ENCODE measurements at places on chromosomes 7 and 10.

- no peak for DNase-seq
These were observed 131.7 kb upstream of the EEPD1 start for GRCh38 chr7:36021367-36021766.

DNA sequence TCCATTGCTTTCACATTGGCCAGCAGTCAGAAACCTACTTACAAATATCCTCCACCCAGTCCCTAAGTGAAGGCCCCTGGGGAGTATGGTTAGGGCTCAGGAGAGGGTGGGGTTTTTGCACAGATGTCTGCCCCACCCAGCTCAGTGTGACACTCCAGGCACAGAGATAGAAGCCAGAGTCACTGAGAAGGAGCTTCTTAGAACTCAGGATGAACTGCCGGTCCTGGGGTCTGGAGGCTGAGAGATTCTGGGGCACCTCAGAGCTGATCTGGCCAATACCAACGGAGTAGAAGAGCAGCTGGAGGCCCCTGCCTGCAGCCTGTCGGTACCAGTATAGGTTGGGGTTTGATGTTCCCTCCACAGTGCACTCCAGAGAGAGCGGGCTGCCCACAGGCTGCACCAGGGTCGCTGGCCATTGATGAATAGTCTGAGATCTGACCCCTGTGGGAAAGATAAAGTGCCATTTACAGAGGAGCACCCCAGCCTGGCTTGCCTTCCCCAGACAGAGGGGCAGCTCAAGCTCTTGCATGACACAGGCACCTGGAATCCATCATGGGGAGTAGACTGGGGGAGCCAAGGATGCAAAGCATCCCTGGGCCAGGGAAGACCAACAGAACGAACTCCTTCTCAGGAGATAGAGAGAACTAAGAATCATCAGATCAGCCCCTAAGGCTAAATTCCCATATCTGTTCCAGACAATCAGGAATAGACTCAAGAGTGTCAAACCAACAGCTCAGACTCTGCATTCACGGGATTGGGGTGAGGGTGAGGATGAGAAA, 41.9 kb downstream of the PRSS2 start:
- no peak for DNase-seq

- DNase-seq, result no peak
These were observed 13.9 kb upstream of the ANTXRL start for GRCh38 chr10:46272863-46273415.

DNA sequence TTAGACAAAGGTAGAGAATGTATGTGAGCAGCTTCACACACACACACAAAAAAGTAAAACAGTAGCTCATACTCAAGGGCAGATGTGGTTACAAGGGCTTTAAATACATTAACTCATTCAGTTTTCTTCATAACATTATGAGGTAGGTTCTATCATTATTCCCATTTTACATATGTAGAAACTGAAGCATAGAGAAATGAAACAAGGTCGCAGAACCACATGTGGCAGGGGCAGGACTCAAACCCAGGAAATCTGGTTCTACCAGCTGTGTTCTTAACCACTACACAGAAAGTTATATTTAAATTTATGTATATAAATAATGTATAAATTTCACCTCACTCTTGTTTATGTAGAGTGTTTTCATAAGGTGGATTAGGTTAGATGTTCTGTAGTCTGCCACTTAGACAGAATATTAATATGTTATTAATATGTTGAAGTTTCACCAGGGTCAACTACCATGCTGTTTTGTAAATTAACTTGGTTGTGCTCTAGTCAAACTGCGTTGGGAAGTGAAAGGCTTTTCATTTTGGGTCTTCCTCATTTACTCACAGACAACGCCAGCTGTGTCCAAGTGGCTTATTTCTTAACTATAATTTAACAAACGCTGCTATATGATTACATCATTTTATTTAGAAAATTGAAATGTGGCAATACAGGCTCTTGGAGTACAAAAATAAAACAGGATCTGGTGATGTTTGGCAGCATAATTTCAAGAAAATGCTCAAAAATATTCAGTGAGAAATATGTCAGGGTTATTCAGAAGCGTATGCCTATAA, 138.4 kb downstream of the MDFIC start:
- DNase-seq, result no peak

- DNase-seq, result no peak
These were observed 680 bp upstream of the ADO start for GRCh38 chr10:62803724-62804355.

DNA sequence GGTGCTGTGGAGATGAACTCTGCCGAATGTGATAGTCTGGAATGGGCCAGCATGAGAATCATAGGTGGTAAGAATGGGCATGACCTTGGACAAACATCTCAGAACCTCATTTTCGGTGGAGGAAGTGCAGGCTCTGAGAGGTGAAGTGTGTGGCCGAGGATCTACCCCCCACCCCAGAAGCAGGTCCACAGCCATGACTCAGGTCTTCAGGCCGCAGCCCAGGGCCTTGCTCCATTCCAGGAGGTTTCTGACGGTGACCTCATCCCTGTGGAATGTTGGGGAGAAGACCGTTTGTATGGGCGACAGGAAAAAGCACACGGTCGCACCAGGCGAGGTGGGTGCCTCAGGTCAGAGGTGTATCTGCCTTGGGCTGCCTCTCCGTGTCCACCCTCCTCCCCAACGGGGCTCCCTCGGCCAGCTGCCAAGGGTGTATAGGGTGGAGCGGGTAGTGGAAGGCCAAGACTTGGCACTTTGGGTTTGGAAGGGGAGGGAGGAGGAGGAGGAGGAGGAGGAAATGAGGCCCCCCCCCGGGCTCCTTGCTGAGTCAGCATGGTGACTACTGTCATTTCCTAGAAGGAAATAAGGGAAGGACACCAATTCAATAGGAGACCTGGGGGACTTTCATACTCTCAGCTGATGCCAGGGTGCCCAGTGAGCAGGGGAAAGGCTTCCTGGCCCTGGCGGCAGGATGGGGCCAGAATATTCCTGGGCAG, 168.0 kb upstream of the RHEB start:
- no peak for DNase-seq

GRCh38 chr7:106058928-106059324, 53.2 kb downstream of the SYPL1 start:
- no peak for DNase-seq

GRCh38 chr7:44846816-44847508, 925 bp downstream of the H2AZ2 start:
- DNase-seq, result no peak

- no peak for DNase-seq
These were observed 145.5 kb downstream of the KLF6 start for GRCh38 chr10:3639546-3639945.

DNA sequence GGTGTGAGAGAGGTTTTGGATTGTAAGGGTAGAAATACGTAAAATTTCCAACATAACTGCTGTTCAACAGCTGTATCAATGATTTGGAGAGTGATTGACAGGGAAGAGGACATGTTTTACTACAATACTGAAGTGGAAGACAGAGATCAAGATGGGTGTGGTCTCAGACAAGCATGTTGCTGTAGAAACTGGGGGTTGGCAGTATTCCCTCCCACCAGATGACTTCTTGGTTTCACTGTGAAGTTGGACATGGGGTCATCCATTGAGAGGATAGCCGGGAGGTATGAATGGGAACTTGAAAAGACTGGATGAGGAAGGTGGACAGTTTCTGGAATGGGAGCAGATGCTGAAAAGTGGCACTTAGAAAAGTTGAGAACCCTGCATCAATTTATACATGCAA, 95.3 kb upstream of the HDAC9 start:
- DNase-seq, result no peak

GRCh38 chr10:13956826-13957225, 370.1 kb downstream of the PRPF18 start:
- no peak for DNase-seq

- no peak for DNase-seq
These were observed 41.3 kb upstream of the SRPK2 start for GRCh38 chr7:105429746-105430612.

DNA sequence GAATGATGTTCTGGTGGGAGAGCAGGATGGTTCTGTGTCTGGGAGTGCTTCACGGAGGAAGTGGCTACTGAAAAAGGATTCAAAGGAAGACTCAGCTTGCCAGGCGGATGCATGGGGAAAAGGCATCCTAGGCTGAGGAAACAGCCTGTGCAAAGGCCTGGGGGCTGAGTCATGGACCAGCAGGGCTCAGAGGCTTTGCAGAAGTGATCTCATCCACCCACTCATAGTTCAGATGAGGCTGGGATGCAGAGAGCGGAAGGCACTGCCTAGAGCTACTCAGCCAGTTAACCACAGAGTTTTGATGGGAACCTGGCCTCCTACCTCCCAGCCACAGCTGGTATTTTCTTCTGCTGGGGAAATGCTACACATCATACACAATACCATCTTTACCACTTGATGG, 15.8 kb upstream of the ADAMTS14 start:
- DNase-seq, result no peak

DNA sequence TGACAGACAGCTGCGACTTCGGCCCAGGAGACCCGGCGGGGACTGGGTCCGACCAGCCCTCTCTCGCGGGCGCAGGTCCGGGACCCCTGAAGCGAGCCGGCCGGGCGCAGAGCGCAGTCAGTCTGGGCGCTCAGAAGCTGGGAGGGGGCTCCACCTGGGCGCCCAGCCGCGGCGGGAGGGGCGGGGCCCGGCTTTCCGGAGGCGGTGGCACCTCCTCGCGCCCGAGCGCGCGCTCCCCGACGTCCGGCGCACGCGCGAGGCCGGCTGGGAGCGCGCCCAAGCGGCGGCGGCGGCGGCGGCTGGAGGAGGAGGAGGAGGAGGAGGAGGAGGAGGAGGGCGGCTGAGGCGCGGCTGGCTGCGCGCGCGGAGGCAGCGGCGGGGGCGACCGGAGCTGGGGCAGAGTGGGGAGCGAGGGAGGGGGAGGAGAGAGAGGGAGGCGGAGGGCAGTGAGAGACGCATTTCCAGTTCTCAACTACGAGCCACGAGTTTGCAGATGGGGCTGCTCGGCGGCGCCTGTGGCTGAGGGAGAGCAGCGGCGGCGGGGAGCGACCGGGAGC, at the start of gene PALS2:
TSS of gene PALS2 (plus strand) at position 456 of the 557 bp plus-strand sequence. CDS start 50,216 bp downstream, outside the sequence.
- peak; percentile 57 for DNase-seq

GRCh38 chr7:149690688-149691446, 82.5 kb downstream of the ZNF467 start:
- no peak for DNase-seq

DNA sequence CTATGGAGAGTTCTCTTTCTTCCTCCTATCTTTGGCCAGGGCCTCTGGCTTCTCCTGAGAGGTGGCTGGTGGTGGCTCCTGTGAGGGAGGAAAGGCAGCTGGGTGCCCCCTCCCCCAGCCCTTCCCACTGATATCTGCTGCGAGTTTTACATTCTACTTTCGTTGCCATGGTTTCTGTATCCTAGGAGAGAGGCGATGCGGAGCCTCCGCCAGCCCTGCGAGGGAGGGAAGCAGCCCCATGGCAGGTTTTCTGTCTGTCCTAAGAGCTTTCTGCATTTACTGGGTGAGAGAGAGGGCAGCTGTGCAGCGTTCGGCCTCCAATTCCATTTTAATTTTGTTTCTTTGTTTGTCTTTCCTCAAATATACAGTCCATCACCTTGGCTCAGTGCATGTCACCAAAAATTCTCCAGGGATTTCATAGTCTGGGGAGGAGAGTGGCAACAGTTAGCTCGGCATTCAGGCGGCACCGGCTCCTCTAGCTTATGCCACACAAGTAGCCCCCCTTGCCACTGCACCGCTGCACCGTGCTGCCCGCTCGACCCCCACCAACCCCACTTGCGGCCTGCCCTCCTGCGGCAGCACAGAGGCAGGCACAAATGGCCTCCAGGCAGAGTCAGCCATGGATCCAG, 20.4 kb downstream of the DNAJB12 start:
- no peak for DNase-seq

DNA sequence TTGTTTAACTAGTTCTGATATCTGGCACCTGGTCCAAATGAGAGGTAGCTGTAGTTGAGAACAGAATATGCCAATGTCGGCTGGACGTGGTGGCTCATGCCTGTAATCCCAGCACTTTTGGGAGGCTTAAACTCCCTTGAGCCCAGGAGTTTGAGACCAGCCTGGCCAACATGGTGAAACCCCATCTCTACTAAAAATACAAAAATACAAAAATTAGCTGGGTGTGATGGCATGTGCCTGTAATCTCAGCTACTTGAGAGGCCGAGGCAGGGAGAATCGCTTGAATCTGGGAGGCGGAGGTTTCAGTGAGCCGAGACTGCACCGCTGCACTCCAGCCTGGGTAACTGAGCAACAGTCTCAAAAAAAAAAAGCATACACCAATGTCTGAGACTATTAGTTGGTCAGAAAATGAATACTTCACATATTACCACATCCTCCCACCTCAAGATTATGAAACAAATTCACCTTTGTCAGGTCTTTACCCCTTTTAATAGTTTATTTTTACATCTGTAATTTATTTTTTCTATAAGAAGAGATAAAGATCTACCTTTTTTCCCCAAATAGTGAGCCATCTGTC, 38.8 kb downstream of the EPC1 start:
- DNase-seq, result no peak

GRCh38 chr10:49138361-49138891, 4.6 kb upstream of the FAM170B start:
- DNase-seq, result no peak

DNA sequence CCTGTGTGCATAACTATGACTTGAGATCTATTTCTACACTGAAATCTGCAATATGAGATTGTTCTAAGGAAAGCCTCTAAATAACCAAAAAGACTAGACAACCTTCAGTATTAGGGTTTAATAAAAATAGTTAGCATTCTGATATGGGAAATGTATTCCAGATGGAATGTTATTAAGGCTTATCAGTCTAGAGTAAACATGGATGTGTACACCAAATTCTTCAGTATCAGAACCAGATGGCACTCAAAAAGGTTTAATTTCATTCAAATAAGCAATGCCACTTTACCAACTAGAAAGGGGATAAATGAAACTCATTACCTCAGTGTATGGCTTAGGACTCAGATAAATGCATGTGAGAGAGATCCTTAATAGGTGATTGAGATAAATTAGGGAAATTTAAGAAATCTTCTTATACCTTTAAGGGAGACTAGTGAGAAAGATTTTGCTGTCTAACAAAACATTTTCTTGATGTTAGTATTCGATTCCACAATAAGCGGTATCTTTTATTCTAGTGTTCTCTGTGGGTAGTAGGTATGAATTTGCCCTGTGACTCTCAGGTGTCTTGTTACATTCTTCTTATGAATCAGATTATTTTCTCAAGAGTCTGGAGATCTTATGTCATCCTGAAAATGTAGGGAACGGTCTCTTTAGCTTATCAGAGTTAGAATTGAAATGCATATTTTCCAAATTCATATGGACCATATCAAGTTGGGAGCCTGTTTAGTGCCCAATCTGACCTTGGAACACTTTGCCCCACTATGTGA, 159.2 kb downstream of the PRKG1 start:
- no peak for DNase-seq

- DNase-seq, result no peak
These were observed 17.3 kb downstream of the KDM7A start for GRCh38 chr7:140159497-140159896.

GRCh38 chr10:17805330-17805729, 3.8 kb upstream of the MRC1 start:
- DNase-seq, result no peak

- DNase-seq, result no peak
These were observed 60.1 kb upstream of the GNA12 start for GRCh38 chr7:2904202-2904601.

- no peak for DNase-seq
These were observed 2.4 kb downstream of the SFTPD start for GRCh38 chr10:79946271-79947082.

- DNase-seq, result no peak
These were observed 279.4 kb upstream of the CACNA2D1 start for GRCh38 chr7:82722946-82723345.

All from stimulated activated CD4-positive, alpha-beta T cell treated with anti-CD3 and anti-CD28 coated beads, Interleukin-1b, Interleukin-23, amount 100 ng/mL, for 1 hour (primary cell).